ENCODE measurements at places on chromosomes 3 and 15. TPM values are rescaled to one million over a fixed set of nuclear protein-coding genes. Genes with fewer than 3 reads are reported as not detected.

Gene DAPK2
- 0.69 TPM for total RNA-seq

Gene SPINT1
- 0.32 TPM for total RNA-seq

Gene IQCF5
- total RNA-seq, result not detected

Gene CTXN2
- total RNA-seq, result not detected

Gene RASGRP1
- total RNA-seq, result 1.3 TPM

Gene PIGX
- 58.9 TPM for total RNA-seq

Gene SLC9C1
- 0.64 TPM for total RNA-seq

Gene STAC
- total RNA-seq, result 2.2 TPM

Gene MAGI1
- 3.6 TPM for total RNA-seq

Gene CCR2
- not detected for total RNA-seq

Gene IGSF11
- 66.5 TPM for total RNA-seq

Gene BMF
- total RNA-seq, result 6.9 TPM

Gene UBAP1L
- 31.5 TPM for total RNA-seq

Gene LTF
- 0.11 TPM for total RNA-seq

Gene IGDCC3
- total RNA-seq, result 0.24 TPM

Gene SLC6A11
- total RNA-seq, result 0.13 TPM

Gene GP9
- total RNA-seq, result not detected

Gene PYGO1
- total RNA-seq, result 11.8 TPM

Gene LIPH
- not detected for total RNA-seq
